Panc1 (cell line): ENCODE measurements at places on chromosomes 4 and X. TPM values are rescaled to one million over a fixed set of nuclear protein-coding genes. Genes with fewer than 3 reads are reported as not detected.

GSX2 gene
- total RNA-seq, result not detected

TMEM154 gene
- 0.15 TPM for total RNA-seq

DNA sequence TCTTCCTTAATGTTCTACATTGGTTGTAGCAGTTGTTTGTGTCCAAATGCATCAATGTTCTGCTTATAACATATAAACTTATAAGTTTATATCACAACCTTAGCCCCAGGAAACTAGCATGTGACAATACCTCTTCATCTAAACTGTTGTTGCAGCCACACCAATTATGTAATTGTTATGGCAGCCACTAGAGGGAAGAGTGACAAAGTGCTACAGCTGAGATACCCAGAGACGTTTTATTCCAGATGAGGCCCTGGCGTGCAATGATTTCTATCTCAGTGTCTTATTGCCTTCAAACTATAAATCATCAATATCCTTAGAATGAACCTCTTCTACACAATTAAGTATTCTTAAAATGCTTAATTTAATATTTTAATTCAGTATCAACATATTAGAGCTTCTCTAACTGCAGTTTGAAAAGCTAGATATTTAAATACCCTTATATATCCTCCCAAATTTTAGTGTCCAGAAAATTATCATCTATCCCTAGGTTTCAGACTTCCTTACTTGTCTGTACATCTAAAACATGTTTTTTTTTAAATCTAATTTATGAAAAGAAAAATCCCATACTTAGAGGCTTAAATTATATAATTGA, 171.6 kb downstream of the PCDH10 start:
- no peak for DNase-seq

DNA sequence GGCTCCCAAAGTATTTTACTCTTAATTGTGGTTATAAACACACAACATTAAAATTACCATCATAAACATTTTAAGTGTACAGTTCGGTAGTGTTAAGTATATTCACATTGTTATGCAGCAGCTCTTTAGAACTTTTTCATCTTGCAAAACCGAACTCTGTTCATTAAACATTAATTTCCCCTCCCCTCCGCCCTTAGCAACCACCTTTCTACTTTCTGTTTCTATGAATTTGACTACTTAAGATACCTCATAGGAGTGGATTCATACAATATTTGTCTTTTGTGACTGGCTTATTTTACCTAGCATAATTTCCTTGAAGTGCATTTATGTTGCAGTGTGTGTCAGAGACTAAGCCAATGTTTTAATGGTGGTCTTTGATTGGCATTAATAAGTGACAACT, 32.6 kb downstream of the IL13RA1 start:
- DNase-seq, result no peak

GRCh38 chr4:108099838-108100237, 68.9 kb downstream of the LEF1 start:
- DNase-seq, result no peak

CDK16 gene
- total RNA-seq, result 134 TPM

DNA sequence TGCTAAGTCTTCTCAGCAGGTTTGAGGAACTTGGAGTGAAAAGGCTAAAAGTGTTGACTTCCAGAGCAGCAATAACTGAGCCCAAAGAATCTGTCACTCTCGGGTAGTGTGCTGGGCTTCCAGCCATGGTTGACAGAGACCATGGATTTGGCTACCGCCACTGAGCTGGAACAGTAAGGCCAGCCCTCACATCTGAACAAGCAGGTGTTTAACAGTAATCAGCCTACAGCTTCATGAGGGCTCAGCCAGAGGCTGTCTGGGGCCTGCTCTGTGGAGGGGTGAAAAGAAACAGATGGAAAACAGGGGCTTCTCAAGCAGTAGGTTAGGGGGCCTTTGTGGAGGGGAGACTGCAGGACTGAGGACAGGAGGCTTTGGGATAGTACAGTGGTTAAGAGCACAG, 14.9 kb downstream of the RASL11B start:
- DNase-seq, result no peak

DNA sequence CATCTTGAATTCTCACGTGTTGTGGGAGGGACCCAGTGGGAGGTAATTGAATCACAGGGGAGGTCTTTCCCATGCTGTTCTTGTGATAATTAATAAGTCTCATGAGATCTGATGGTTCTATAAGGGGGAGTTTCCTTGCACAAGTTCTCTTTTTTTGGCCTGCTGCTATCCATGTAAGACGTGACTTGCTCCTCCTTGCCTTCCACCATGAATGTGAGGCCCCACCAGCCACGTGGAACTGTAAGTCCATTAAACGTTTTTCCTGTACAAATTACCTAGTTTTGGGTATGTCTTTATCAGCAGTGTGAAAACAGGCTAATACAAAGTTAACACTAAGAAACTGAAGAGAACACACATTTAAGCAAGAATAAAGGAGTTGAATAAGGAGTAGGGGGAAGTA, 16.0 kb downstream of the TBCK start:
- no peak for DNase-seq
